ENCODE measurements at places on chromosomes 2 and 18.

- DNase-seq, result no peak
These were observed 65.8 kb downstream of the THNSL2 start for GRCh38 chr2:88235987-88236386.

DNA sequence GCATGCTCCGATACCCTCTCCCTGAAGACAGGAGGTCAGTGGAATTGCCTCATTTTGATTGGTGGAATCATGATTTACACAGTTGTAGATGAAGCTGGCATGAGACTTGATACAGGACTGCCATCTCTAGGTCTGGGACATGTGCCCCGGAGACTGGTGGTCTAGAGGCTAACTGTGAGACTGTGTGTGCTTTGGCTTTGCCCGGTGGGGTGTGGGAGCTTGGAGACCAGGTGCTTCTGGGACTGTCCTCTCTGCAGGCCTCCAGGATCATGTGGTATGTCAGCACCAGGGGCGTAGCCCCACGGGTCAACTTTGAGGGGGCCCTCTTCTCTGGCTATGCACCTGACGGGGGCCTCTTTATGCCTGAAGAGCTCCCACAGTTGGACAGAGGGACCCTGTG is 2.7 kb downstream of the THNSL2 start:
- DNase-seq, result no peak

- DNase-seq, result no peak
These were observed 169.1 kb downstream of the DCDC2C start for GRCh38 chr2:3872451-3872850.

DNA sequence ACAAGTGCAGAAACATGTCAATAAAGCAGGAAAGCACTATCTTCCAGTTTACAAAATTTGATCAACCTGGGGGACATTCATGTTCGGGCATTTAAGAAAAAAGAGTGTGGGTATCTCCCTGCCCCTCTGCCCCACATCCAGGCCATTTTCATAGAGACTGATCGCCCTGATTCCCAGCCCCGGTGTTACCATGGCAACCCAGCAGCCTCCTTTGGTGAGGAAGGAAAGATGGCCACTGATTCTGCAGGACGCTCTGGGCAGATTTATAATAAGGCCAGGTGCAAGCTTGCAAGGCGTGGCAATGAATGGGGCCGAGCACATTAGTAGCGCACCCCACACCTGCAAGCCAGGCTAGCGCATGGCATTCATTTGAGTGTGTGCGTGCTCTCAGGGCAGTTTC is 36.7 kb upstream of the ARL4C start:
- no peak for DNase-seq

DNA sequence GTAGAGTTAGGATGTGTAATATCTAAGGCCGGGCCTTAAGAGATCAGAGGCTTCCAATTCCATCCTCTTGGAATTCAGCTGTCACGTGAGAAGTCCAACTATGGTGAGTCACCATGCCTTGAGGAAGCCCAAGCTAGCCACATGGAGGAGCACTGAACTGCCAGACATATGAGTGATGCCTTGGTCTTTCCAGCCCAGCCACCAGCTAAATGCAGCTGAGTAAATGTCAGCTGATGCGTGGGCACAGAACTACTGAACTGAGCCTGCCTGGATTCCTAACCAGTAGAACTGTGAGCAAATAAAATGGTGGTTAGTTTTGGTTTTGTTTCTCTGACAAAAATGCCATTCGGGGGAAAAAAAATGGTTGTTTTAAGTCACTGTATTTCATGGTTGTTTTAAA is 153.7 kb upstream of the SERTAD2 start:
- peak; percentile 37 for DNase-seq

DNA sequence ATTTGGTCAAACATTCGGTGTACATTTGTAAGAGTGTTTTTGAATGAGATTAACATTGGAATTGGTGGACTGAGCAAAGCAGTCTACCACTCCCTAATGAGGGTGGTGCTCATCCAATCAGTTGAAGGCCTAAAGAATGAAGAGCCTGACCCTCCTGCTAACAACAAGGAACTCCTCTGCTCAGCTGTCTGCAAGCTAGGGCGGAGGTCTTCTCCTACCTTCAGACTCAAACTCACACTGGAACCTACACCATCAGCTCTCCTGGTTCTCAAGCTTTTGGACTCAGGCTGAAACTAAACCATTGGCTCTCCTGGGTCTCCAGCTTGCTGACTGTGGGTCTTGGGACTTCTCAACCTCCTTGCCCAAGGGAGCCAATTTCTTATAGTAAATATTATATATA is 55.5 kb upstream of the NPAS2 start:
- no peak for DNase-seq
